ENCODE measurements at places on chromosomes 5 and 9.
A peak's percentile ranks its signal among the peaks of the same experiment; 100 is the strongest.

DNA sequence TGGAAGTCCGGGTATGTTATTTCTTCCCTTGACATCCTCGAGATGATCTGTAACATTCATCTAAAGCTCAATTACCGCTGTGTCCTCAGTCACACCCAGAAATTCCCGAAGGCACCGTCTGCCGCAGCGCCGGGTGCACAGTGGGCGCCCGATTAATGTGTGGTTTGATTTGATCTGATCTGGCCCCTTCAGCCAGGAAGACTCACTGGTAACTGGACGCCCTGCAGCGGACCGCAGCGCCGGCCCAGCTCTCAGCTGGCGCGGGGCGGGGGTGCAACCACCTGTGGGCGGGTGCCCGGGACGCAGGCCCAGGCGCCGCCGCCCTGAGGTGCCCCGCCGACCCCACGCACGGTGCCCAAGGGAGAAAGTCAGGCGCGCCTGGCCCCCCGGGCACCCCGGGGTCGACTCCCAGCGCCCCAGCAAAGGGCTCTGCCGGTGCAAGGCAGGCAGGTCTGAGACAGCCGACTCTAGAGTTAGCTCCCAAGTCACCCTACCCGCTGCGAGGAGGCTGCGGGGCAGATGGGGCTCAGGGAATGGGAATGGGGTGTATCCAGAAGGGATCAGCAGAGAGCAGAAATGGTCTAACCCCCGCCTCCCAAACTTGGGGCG lies 1.7 kb downstream of the EPB41L4B start:
- no peak for DNase-seq

DNA sequence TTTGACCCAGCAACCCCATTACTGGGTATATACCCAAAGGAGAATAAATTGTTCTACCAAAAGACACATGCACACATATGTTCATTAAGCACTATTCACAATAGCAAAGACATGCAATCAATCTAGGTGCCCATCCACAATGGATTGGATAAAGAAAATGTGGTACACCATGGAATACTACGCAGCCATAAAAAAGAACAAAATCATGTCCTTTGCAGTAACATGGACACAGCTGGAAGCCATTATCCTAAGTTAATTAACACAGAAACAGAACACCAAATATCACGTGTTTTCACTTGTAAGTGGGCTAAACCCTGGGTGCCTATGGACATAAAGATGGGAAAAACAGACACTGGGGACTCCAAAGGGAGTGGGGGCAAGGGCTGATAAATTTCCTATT lies 46.6 kb downstream of the KLHL3 start:
- DNase-seq: no peak

DNA sequence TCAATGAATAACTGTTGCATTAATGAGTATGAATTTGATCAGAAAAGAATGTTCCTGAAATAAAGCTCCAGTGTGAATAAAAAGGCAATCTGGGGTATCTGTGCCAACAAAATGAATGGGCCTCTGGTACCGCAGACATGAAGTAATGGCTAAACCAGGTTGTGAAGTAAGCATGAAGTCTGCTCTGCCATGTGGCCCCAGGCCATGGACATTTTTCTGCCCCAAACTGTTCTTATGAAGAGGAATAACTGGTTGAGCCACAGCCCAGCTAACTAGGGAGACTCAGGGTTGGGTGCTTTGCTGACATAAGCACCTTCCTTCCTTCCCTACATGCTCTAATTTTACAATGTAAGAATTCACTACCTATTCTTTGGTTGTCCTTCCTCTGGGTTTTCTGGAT lies 147.4 kb upstream of the LRRTM2 start:
- DNase-seq: no peak

DNA sequence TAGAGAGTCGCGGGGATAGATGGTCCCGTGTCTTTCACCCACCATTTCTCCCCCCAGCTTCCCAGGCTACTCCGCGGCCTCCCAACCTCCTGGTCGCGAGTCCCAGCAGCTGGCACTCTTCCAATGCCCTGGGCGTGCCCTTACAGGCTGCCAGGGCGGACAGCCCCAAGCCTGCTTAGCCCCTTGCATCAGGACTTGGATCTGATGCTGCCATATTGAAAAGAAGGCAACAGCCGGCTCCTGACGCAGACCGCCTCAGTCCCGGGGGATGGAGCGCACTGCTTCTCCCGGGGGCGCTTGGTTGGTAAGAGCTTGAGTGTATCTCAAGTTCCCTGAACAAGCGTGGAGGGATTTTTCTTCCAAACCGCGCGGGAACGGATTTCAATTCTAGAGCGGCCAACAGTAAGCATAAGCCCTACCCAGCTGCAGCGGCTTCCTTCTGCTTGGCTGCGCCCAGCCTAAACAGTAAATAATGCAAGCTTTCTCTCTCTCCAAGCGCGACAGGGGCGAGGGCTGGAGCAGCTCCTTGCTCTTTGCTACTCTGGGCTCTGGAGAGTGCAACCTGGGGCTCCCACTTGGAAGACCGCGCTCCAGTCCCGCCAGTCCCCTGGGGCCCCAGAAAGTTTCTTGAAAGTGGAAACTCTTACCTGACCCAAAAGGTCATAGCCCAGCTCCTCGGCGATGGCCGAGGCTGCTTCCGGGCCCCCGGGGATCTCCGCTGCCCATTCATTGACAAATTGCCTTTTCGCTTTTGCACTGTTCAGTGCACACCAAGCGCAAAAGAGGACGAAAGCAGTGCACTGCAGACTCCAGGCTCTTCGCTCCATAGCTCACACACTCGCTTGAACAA lies 607 bp downstream of the PCSK1 start:
- DNase-seq: no peak

DNA sequence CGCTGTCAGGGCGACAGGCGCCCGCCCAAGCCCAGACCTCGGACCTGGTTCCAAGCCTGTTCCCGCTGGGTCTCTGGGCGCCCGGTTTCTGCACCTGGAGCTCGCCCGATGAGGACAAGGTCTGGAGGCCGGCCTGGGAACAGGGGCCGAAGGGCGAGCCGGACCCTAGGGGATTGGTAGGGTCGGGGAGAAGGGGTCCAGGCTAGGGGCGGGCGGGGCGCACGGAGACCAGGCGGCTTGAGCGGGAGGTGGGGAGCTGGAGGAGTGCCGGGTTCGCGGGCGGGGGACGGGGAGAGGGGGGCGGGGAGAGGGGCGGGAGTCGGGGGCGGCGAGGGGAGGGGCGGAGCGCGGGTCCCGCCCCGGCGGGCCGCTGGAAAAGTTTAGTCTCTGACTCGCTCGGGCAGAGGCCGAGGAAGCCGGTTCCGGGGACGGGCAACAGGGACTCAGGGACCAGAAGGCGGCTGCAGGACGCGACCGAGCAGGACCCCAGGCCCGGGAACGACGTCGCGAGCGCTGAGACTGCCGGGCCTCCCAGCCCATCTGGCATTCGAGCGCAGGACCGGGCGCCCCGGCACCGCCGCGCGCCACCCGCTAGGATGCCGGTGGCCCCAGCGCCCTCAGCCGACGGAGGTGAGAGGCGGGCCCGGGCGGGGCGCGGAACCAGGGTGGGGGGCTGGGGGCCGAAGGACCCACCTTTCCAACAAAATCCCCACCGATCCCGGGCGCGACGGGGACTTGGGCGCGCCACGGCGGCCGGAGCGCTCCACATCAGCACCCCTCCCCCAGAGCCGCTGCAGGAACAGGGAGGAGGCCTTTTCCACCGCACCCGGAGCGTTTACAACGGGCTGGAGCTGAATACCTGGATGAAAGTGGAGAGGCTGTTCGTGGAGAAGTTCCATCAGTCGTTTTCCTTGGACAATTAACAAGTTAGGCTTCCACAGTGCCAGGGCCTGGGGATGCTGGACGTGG lies at the start of gene S1PR3:
Gene S1PR3, plus strand, starts transcription at position 403 of the 969 bp plus-strand sequence. CDS start 9,733 bp downstream, outside the sequence.
- DNase-seq: no peak

- DNase-seq: no peak
Observed at GRCh38 chr5:156330141-156330870, 3.3 kb downstream of the SGCD start.

DNA sequence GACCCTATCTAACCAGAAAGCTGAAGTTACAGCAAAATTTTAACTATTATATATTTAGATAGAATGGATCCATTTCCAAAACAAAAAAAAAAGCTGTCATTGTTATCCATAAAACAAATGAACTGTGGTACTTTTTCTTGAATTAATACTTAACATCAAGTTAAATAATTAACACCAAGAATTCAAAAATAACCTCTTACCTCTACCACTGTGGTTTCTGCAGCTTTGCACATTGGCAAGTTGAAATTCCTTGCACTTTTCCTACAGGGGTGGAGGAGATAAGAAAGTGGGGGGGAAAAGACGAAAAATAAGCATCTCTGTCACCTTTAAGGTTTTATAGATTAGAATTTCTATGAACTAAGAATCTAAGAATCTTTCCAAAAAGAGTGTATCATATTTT lies 30.0 kb downstream of the OXCT1 start:
- no peak for DNase-seq

- peak; percentile 85 for DNase-seq
Observed at GRCh38 chr9:96418920-96419690, 935 bp upstream of the ZNF367 start.

- DNase-seq: no peak
Observed at GRCh38 chr9:116736399-116737151, 49.5 kb downstream of the TRIM32 start.

DNA sequence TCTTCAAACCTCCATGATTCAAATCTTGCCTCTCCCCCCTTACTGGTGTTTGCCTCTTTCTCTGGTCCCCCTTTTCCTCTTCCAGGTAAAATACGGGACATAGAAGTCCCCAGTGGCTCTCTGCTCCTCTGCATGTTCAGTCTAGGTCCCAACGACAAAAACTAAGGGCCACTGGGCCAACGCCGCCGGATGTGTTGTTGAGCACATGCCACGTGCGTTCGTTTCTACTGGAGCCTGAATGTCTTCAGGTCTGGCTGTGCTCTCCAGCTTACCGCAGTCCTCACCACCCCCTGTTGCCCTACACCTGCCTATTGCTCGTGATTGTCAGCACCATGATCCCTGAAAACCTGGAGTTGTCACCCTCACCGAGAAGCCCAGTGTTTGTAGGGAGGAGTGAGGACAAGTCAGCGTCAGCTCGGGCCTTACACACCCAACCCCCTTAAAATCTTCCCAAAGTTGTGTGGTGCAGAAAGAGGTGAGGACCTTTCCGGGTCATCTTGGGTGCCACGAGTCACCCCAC lies 2.8 kb upstream of the ADAMTS2 start:
- no peak for DNase-seq

- DNase-seq: no peak
Observed at GRCh38 chr5:33690374-33691135, 201.2 kb downstream of the ADAMTS12 start.

DNA sequence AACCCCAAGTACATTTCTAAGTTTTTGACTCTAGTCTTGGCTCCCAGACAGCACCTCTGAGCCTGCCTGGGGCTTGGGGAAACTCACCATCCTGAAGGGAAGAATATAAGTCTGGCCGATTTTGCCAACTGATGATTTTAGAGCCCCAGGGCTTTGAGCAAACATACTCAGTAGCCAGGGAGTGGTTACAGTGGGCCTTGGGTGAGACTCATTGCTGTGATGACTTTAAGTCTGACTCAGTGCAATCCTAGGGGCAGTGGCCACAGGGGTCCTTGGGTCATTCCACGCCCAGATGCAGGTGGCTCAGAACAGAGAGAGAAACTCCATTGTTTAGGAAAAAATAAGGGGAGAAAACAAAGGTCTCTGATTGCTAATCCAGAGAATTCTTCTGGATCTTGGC lies 312.0 kb upstream of the EDIL3 start:
- no peak for DNase-seq

- peak; percentile 80 for DNase-seq
Observed at GRCh38 chr9:136787690-136788400, 3.3 kb upstream of the TMEM141 start.

- no peak for DNase-seq
Observed at GRCh38 chr9:15221746-15222145, 85.3 kb downstream of the TTC39B start.

- no peak for DNase-seq
Observed at GRCh38 chr5:134917070-134917815, 12.3 kb downstream of the PCBD2 start.

DNA sequence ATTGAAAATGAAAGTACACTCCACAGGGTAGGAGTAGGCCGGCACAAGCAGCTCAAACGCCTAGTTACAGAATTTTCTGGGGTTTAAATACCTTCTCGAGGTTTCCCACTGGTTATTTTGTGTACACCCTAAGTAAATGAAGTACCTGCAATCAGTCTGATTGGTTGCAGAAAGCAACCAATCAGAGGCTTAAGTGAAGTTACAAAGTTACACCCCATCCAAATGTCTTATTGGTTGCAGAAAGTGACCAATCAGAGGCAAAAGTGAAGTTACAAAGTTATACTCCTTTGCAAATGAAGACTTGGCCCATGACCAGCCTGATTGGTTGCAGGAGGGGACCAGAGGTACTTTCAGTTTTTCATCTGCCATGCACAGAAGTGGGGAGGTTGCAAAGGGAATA lies 33.2 kb upstream of the ERAP2 start:
- DNase-seq: no peak

- DNase-seq: no peak
Observed at GRCh38 chr9:69867081-69867814, 46.6 kb downstream of the CFAP95 start.

DNA sequence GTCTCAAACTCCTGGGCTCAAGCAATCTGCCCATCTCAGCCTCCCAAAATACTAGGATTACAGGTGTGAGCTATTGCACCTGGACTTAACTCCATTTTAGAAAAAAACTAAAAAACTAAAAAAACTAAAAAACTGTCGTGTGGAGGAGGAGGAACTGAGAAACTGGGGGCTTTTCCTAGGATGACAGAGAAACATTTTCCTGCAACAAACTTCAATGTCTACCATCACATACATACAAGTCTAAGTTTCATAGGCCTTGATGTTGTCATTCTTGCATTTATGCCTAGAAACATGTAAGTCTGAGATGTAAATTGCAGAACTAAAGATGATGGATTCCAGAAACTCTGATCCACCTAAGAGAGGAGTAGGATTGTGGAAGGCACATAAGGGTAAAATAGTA lies 556.8 kb downstream of the RAB3C start:
- no peak for DNase-seq

- no peak for DNase-seq
Observed at GRCh38 chr5:26881901-26882300, 156.5 kb downstream of the CDH9 start.

GRCh38 chr5:168790002-168790635 lies 211.0 kb upstream of the PANK3 start:
- DNase-seq: no peak

DNA sequence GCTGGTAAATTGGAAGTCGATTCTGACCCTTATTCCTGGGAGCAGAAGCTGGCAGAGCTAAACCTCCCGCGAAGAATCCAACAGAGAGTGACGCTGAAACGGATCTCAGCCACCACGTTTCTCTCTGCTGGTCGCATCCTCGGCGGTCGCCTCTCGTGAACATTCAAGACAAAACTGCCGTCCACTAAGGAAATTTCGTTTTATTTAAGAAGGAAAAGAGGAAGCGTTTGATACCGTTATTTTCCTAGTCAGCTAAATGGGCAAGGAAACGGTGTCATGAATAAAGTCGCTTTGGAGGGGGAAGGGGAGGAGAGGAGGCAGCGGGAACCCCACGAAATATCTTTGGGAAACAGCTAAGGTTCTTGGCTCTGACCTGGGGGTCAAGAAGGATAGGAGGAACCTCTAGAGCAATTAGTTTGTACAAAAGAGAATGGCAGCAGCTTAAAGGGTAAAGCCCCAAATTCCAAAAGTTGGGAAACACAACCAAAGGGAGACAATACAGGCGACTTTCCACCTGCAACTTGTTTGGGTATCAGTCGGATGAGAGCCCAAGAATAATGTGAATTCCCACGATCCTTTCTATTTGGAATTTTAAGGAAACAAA lies 1.9 kb downstream of the FOXB2 start:
- DNase-seq: no peak

- no peak for DNase-seq
Observed at GRCh38 chr5:157965040-157965678, 106.2 kb upstream of the CLINT1 start.

- DNase-seq: no peak
Observed at GRCh38 chr9:127833555-127833954, 20.9 kb downstream of the ENG start.

Measured in KBM-7 (cell line).